Stimulated activated CD8-positive, alpha-beta memory T cell treated with anti-CD3 and anti-CD28 coated beads, Interleukin-12 subunit alpha, Interleukin-12 subunit beta, amount 100 ng/mL, for 4 hours (primary cell): ENCODE measurements at places on chromosomes 7 and 10.

DNA sequence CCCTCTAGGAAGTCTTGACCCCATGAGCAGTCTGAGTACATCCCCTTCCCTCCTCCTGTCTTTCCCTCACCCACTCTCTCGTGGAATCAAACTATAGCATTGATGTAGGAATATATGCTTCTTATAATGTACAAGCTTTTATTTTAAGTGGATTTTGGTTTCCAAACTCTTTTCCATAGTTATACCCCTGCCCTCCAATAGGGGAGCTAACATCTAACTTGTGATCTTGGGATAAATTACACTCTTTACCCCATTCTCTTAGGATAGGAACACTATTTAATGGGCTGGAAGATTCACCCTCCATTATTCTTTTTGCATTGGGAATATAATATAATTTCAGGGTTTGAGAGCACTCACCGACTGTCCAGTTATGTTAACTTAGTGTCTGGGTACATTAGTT, 465.9 kb downstream of the GATA3 start:
- DNase-seq = no peak

GRCh38 chr7:134645478-134645877, 1.2 kb upstream of the BPGM start:
- no peak for DNase-seq

DNA sequence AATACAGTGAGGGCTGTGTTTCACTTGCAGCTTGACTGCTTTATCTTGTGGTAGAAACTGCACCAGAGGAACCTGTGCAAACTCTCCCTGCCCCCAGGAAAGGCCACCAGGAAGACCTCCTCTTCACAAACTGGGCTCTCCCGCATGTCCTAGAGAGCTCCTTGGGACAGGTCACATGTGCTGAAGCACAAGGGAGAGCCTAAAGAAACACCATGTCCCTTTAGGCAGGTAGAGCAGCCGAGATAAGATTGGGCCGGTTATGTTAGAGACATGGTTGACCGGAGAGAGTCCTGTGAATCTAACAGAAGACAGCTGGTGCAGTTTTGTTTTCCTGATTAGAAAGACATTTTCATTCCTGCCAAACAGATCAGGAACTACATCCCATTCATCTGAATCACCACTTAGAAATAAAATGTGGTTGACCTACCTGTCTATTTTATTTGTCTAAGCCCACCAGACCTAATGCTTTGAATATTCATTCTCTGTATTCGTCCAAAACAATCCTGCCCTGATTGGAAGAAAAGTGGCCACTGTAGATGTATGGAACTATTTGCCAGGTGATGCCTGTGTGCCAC, 224.1 kb downstream of the GLI3 start:
- DNase-seq = no peak

GRCh38 chr10:63166742-63167258, 33.7 kb downstream of the NRBF2 start:
- no peak for DNase-seq

- DNase-seq = no peak
These were observed 38.6 kb downstream of the BPGM start for GRCh38 chr7:134685250-134685649.

DNA sequence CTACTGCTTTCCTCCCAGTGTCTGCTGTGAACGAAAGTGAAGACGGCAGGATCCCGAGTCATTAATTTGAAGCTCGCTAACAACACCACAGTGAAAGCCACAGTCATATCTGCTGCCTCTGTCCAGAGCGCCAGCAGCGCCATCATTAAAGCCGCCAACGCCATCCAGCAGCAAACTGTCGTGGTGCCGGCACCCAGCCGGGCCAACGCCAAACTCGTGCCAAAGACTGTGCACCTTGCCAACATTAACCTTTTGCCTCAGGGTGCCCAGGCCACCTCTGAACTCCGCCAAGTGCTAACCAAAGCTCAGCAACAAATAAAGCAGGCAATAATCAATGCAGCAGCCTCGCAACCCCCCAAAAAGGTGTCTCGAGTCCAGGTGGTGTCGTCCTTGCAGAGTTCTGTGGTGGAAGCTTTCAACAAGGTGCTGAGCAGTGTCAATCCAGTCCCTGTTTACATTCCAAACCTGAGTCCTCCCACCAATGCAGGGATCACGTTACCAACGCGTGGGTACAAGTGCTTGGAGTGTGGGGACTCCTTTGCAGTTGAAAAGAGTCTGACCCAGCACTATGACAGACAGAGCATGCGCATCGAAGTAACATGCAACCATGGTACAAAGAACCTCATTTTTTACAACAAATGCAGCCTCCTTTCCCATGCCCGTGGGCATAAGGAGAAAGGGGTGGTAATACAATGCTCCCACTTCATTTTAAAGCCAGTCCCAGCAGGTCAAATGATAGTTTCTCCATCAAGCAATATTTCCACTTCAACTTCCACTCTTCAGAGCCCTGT, 94.8 kb upstream of the KCNMA1 start:
- DNase-seq = no peak

DNA sequence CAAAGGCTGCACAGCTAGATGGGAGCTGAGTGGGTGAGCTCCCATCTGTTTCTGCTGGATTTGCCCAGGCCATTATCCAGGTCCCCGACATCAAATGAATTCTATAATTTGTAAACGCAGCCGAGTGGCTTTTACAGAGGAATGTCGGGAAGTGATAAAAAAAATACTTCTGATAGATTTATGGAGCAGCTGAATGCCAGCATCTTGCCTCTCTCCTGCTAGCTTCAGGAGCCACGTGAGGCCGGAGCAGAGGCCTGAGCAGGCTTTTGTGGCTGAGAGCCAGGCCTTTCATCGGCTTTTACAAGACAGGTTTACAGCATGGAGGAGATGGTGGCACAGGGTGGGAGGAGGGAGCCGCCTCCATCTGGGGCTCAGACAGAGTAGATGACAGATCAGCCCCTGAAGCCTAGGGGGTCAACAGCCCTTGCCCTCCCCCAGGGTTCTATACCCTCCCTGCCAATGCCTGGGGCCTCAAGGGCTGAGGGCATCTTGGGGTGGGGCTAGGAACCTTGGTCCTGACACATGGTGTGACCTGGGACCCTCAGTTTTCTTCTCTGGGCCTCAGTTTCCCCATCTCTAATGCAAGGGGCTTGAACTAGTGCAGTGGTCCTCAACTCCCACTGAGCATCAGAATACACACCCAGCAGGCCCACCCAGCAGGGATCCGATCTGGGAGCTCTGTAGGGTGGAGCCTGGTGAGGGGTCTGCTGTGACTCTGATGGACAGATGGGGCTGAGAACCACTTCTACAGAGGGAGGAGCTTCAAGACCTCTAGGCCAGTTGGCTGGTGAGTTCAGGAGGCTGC, 44.2 kb upstream of the PCBD1 start:
- no peak for DNase-seq

DNA sequence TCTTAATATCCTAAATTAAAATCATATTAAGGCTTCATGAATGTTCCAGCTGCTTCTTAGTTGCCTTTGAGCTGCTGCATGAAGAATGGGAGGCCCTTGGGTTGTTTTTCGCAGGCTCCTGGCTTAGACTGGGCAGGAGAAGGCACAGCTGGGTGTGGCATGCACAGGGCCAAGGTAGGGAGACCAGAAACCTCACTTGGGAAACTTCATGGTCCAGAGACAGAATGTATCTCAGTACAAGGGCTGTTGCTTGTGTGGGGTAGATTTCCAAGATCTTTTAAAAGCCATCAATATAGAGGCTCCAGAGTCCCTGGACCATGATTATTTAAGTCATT, 49.9 kb downstream of the BUB3 start:
- no peak for DNase-seq

- no peak for DNase-seq
These were observed 32.9 kb downstream of the WIPI2 start for GRCh38 chr7:5222841-5223411.

DNA sequence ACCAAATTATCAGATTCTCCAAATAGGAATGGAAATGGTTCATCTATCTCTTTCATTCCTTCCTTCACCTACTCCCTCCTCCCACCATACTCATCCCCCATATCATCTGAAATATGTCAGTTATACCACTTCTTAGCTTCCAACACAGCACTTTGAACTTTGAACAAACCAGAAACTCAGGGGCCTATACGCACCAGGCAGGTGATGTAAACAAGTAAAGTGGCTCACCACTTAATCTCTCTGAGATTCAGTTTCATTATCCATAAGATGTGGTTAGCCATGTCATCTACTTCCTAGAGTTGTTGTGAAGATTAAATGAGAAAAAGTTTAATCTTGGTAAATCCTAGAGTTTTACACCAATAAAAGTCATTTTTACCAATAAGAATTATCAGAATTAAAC, 65.9 kb upstream of the LRRN3 start:
- no peak for DNase-seq

- no peak for DNase-seq
These were observed 58.4 kb upstream of the MACROH2A2 start for GRCh38 chr10:69994262-69994661.

- DNase-seq = no peak
These were observed 121.3 kb downstream of the MYL10 start for GRCh38 chr7:101507791-101508252.

DNA sequence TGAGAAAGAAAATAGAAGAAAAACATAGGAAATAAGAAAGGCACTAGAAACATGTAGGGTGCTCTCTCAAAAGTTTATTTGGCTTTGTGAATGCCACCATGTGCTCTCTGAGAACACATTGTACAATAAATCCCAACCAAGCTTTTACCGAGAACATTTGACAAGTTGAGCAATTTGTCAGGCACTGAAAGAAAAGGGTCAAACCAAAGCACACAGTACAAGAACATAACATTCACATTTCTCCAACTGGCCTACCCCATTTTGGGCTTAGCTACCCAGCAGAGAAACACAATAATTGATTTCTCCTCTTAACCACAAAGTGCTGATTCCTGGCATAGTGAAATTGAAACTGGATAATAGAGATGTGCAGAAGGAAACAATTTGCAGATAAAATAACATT, 69.2 kb upstream of the SLC39A12 start:
- DNase-seq = no peak

DNA sequence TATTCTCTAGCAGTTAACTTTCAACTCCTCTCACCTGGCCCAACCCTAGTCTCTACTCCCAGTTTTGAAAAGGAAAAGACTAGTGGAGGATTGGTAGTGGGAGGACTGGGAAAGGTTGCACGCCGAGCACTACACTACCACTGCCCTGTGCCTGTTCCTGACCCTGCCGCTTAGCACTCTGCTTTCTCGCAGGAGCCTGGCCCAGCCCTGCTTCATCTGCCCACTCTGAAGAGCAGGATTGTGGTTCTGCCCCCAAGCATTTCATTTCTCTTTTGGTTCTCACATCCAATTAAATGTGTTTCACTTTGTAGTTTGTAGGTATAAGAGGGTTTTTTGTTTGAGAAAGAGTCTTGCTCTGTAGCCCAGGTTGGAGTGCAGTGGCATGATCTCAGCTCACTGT, 31.5 kb upstream of the RBM20 start:
- no peak for DNase-seq
